ENCODE measurements at places on chromosomes 2 and 18. TPM values are rescaled to one million over a fixed set of nuclear protein-coding genes. Genes with fewer than 3 reads are reported as not detected.

Gene MDH1B
- 0.38 TPM for total RNA-seq

Gene SMYD1
- total RNA-seq: not detected

Gene HAAO
- 5.1 TPM for total RNA-seq

Gene SERPINB11
- total RNA-seq: not detected

Gene PAX3
- not detected for total RNA-seq

Gene EPAS1
- 17.0 TPM for total RNA-seq

Gene GRP
- total RNA-seq: not detected

Gene ZC3H6
- 39.7 TPM for total RNA-seq

Gene LAMA1
- not detected for total RNA-seq

Gene GREB1L
- not detected for total RNA-seq

Gene CTDSP1
- total RNA-seq: 177 TPM

Gene ANKRD30BL
- not detected for total RNA-seq

Gene MYO1B
- 0.43 TPM for total RNA-seq

Gene MARCHF4
- total RNA-seq: not detected

Gene ALK
- total RNA-seq: not detected

Gene DAW1
- total RNA-seq: not detected

Gene GPR45
- total RNA-seq: not detected

Gene FOXD4L1
- total RNA-seq: 0.16 TPM

Gene CD8B2
- not detected for total RNA-seq

Gene ALLC
- total RNA-seq: not detected

Gene UGT1A3
- total RNA-seq: not detected

Gene SERPINB3
- total RNA-seq: not detected

Gene ATAD2B
- 55.8 TPM for total RNA-seq

Gene FOSL2
- 1.2 TPM for total RNA-seq

Gene GTF2A1L
- not detected for total RNA-seq

Gene FIGN
- total RNA-seq: not detected

Gene DSC2
- total RNA-seq: 0.08 TPM

Gene STPG4
- total RNA-seq: not detected

Gene IL1RN
- total RNA-seq: 2.3 TPM

Gene FBXO36
- 1.8 TPM for total RNA-seq

Gene CD8A
- 56.0 TPM for total RNA-seq

Gene CCDC85A
- not detected for total RNA-seq

Gene ASPRV1
- total RNA-seq: 1.7 TPM

Gene NEB
- total RNA-seq: 1.2 TPM

Gene PXDN
- not detected for total RNA-seq

Gene HAUS1
- total RNA-seq: 10.4 TPM

Gene EPC2
- 41.7 TPM for total RNA-seq

Gene ALPI
- not detected for total RNA-seq

Gene ANKRD23
- 18.1 TPM for total RNA-seq

Gene EMILIN1
- 0.61 TPM for total RNA-seq

Gene ABHD1
- total RNA-seq: 0.90 TPM

Gene TGOLN2
- total RNA-seq: 144 TPM

Gene HTR2B
- total RNA-seq: not detected

Gene RAPGEF4
- total RNA-seq: 1.4 TPM

Gene REEP1
- total RNA-seq: 0.38 TPM

Gene COL3A1
- not detected for total RNA-seq

Gene SOX11
- not detected for total RNA-seq

Gene NT5DC4
- not detected for total RNA-seq

Gene TEX261
- total RNA-seq: 66.3 TPM
